ENCODE measurements at places on chromosomes 12 and 14.

DNA sequence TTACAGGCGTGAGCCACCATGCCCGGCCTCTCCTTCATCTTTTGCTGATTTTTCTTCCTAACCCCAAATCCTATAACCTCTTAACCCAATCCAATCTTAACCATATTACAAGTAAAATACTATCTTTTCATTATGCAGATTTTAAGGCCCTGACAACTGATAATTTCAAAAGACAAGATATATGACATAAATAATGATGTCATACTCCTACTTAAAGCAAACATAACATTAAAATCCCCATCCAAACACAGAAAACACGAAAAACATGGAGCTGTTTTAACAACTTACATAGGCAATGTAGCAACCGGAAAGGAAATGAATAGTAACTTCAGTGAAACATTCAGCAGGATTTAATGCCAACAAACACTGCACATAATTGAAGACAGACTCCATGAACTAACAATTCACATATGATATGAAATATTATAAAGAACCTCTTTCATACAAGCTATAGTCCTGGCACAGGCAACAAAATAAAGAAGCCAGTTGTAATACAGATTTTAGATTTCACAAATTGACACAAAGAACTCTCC is 21.5 kb downstream of the USP44 start:
- DNase-seq, result no peak

DNA sequence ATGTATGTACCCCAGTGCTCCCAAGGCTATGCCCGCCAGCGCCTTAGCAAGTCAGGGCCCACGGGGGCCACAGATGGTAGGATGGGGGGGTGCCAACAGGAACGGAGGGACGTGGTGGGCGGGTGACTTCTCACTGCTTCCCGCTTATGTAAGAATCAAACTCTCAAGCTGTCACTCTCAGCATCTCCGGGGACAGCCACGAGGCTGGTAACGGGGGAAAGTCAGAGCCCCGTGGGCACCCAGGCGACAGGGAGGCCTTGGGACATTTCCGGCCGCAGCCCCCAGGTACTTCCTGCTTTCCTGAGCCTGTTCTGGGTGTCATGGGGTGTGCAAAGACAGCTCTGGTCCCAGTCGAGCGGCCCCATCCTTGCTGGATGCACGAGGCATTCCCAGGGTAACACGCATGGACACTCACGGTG is 59.3 kb downstream of the TESC start:
- no peak for DNase-seq

DNA sequence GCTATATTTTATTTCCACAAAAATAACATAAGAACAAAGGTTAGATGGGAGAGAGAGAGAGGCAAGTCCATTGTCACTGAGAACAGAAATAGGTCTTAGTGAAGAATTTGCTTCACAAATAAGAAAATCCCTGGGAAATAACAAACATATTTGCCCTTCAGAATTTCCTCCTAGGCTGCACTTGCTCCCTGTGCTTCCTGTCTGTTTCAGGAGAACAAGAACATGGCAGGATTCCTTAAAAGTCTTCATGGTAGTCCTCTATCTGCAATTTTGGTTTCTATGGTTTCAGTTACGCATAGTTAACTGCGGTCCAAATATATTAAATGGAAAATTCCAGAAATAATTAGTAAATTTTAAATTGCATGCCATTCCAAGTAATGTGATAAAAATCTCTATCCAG is 34.1 kb downstream of the SENP1 start:
- DNase-seq, result no peak

- no peak for DNase-seq
Observed at GRCh38 chr12:39327510-39327909, 115.4 kb downstream of the KIF21A start.

DNA sequence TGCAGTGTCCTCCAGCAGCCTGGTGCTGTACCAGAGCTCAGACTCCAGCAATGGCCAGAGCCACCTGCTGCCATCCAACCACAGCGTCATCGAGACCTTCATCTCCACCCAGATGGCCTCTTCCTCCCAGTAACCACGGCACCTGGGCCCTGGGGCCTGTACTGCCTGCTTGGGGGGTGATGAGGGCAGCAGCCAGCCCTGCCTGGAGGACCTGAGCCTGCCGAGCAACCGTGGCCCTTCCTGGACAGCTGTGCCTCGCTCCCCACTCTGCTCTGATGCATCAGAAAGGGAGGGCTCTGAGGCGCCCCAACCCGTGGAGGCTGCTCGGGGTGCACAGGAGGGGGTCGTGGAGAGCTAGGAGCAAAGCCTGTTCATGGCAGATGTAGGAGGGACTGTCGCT is 15.2 kb downstream of the C12orf43 start:
- DNase-seq, result no peak

DNA sequence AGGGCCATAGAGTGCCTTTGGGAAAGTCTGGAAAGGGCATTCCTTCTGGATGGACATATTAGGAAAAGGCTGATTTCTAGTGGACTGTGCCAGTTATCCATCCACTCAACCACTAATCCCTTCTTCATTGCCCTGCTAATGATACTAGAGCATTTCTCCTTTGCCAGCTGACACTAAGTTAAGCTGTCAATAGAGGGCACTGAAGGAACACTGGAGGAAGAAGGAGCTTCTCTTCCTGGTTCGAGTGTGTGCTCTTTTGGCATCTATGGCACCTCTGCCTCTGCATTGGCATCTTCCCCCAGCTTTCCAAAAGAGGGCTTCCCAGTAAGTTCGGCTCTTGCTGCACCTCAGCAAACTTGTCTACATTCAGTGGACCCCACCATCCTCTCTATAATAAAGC is 165.4 kb downstream of the DERA start:
- DNase-seq, result no peak

DNA sequence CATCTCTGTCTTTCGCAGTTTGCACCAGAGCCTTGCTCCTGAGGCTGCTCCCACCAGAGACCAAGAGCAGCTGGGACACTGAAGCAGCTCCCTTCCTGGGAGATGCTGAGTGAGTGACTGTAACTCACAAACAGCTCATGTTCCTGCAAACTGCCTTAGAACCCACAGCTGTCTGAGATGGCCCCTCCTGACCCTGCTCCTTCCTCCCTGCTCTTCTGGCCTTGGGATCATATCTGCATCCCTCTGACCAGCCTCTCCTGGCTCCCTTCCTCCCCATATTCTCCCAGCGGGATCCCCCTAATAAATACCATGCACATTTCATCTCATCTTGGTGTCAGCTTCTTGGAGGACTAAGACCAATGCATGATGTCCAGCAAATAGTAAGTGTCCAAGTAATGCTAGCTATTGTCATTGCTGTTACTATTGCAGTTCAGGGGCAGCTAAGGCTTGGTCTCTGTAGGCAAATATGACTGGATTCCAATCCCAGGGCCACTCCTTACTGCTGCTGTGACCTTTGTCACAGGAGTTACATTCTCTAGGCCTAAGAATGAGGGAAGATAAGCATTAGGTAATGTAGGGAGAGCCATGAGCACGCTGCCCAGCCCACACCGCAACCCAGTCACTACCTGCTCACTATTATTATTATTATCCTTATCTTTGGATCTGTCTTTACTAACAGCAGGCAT is 47.9 kb downstream of the SYNE3 start:
- DNase-seq, result no peak

DNA sequence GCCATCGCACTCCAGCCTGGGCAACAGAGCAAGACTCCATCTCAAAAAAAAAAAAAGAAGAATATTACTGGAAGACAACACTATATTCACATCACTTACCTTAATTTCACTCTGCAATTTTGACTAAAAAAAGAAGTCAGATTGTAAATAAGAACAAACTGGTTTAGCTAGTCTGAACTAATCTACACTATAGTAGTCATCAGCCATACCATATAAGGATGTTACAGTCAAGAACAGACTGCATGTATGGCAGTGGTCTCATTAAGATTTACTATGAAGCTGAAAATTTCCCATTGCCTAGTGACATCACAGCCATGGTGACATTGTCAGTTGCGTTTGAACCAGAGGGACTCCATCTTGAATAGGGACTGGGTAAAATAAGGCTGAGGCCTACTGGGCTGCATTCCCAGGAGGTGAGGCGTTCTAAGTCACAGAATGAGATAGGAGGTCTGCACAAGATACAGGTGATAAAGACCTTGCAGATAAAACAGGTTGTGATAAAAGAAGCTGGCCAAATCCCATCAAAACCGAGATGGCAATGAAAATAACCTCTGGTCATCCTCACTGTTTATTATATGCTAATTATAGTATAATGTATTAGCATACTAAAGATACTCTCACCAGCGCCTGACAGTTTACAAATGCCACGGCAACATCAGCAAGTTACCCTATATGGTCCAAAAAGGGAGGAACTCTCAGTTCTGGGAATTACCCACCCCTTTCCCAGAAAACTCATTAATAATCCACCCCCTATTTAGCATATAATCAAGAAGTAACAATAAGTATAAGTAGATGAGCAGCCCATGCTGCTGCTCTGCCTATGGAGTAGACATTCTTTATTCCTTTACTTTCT is 51.2 kb downstream of the OSBPL8 start:
- no peak for DNase-seq

GRCh38 chr14:92863286-92864080 is 59.5 kb upstream of the CHGA start:
- DNase-seq, result no peak

DNA sequence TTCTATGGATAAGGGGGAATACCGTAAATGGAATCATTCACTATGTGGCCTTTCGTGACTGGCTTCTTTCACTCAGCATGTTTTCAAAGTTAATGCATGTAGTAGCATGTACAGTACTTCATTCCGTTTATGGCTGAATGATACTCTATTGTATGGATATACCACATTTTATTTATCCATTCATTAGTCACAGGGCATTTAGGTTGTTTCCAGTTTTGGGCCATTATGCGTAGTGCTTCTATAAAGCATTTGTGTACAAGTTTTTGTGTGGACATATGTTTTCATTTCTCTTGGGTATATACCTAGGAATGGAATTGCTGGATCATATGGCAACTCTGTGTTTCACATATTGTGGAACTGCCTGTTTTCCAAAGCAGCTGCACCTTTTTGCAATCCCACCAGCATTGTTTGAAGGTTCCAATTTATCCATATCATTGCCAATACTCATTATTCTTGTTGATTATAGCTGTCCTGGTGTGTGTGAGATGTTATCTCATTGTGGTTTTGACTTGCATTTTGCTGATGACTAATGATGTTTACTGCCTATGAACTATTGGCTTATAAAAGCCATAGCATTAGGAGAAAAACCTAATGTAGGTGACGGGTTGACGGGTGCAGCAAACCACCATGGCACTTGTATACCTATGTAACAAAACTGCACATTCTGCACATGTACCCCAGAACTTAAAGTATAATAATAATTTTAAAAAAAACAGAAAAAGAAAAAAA is 45.5 kb downstream of the ATF7IP start:
- DNase-seq, result no peak

- DNase-seq, result no peak
Observed at GRCh38 chr14:99780690-99781089, 12.5 kb upstream of the EML1 start.

- DNase-seq, result no peak
Observed at GRCh38 chr12:67515679-67516340, 132.7 kb upstream of the DYRK2 start.

DNA sequence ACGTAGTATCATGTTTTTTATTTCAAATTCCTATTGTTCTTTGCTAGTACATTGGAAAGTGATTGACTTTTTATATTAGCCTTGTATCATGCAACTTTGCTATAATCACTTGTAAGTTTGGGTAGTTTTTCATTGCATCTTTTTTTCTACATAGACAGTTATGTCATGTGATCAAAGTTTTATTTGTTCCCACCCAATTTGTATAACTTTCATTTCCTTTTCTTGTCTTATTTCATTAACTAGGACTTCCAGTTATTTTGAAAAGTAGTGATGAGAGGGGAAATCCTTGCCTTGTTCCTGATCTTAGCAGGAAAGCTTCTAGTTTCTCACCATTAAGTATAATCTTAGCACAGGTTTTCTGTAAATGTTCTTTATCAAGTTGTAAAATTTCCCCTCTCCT is 9.8 kb upstream of the KRT6A start:
- DNase-seq, result no peak

DNA sequence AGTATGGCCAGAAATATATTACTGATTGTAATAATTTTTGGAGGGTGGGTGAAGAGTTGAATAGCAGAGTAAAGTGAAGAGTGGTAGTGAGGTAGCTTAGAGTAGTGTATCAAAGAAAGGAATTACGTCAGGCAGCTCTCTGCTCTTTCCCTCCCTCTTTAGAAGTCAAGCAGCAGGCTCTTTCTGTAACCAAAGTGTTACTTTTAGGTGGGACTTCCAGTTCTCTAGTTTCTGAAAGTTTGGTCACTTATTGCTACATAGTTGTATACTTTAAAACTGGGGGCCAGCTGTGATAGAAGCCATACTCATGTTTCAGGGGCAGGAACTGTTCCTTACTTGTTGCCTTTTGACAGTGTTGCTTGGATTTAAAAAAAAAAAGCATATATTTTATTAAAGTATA is 30.6 kb downstream of the ATF7IP start:
- DNase-seq, result no peak

- no peak for DNase-seq
Observed at GRCh38 chr14:70181276-70181675, 7.5 kb downstream of the SLC8A3 start.

GRCh38 chr12:131330106-131330815 is 376.6 kb downstream of the ADGRD1 start:
- no peak for DNase-seq

DNA sequence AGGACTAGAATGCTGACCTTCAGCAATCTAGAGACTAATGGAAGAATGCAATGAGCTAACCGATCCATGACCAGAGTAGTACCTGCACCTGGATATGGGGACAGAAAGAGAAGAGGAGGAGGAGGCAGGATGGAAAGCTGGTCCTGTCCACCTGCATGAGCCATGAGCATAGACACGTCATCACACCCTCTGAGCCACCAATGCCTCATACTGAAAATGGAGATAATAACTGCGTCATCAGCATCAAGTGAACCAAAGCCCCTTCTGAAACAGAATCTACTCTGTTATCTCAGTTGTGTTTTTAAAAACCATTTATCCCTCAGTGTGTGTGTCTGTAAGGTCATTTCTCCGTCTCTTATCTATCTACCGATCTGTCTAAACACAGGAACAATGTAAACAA is 327.0 kb downstream of the BCL11B start:
- DNase-seq, result no peak

- no peak for DNase-seq
Observed at GRCh38 chr14:92507174-92507768, 6.3 kb upstream of the RIN3 start.

GRCh38 chr12:100404769-100405407 is 48.0 kb downstream of the SLC17A8 start:
- no peak for DNase-seq

GRCh38 chr12:57131896-57132744 is 3.8 kb downstream of the LRP1 start:
- DNase-seq, result no peak

- DNase-seq, result no peak
Observed at GRCh38 chr14:61368114-61368710, 46.8 kb downstream of the PRKCH start.

GRCh38 chr14:99136401-99136800 is 135.6 kb downstream of the BCL11B start:
- DNase-seq, result peak; percentile 9

GRCh38 chr14:32669391-32669790 is 269.3 kb upstream of the NPAS3 start:
- no peak for DNase-seq
